ENCODE measurements at places on chromosomes 6 and 20.

- no peak overlapping the region for H3K4me3 ChIP-seq
- H3K27me3 ChIP-seq, result no peaks in the 10 kb centered on the region
- no peak for DNase-seq
- no peak overlapping the region for H3K27ac ChIP-seq
- peaks cover 11% of the 10 kb centered on the region for H3K4me1 ChIP-seq
Observed at GRCh38 chr20:56428410-56428809, 16.4 kb downstream of the CASS4 start.

GRCh38 chr6:84508981-84509380 is 255.4 kb downstream of the TBX18 start:
- no peak overlapping the region for H3K4me3 ChIP-seq
- no peak for DNase-seq
- H3K27me3 ChIP-seq, result no peaks in the 10 kb centered on the region
- no peaks in the 10 kb centered on the region for H3K36me3 ChIP-seq
- H3K4me1 ChIP-seq, result no peaks in the 10 kb centered on the region

DNA sequence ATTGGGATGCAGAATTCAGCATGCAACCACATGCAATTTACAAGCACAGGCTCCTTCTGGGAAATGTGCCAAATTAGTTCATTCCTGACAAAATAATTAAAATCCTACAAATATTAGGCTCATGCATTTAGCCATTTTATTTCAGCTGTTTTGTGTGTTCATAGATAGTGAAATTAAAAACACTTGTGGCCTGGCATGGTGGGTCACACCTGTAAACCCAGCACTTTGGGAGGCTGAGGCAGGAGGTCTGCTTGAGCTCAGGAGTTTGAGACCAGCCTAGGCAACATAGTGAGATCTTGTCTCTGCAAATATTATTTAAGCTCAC is 92.4 kb upstream of the SHLD1 start:
- no peak overlapping the region for H3K4me3 ChIP-seq
- H3K27ac ChIP-seq, result peak overlapping the region; percentile 61
- no peak for DNase-seq

GRCh38 chr20:49631061-49631716 is 63.3 kb upstream of the PTGIS start:
- H3K4me1 ChIP-seq, result peaks cover 20% of the 10 kb centered on the region
- H3K4me3 ChIP-seq, result no peak overlapping the region
- DNase-seq, result no peak
- H3K27me3 ChIP-seq, result no peaks in the 10 kb centered on the region
- peaks cover 38% of the 10 kb centered on the region for H3K36me3 ChIP-seq

DNA sequence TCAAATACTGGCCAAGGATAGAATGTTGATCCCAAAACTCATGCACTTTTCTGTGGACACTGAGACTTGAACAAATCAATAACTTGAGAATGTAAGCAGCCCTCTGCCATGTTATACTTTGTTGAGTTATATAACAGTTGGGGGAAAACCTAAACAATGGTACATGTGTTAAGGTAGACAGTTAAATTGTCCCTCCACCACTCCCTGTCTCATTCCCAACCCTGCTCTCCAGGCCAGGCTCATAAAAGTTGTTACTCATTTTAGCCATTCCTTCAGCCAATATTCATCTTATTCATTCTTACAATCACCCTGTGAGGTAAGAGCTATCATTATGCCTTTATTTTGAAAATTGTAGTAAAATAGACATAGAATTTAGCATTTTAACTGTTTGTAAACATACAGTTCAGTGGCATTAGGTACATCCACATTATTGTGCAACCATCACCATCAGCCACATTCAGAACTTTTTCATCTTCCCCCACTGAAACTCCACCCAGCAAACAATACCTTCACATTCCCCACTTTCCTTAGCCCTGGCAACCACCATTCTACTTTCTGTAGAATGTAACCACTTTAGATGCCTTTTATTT is 38.2 kb upstream of the IER3 start:
- H3K36me3 ChIP-seq, result peaks cover 35% of the 10 kb centered on the region
- H3K27ac ChIP-seq, result peak overlapping the region; percentile 97
- peak overlapping the region; percentile 45 for H3K4me3 ChIP-seq
- H3K27me3 ChIP-seq, result no peaks in the 10 kb centered on the region

GRCh38 chr6:21033084-21033483 is 498.8 kb downstream of the CDKAL1 start:
- H3K27ac ChIP-seq, result peak overlapping the region; percentile 5
- H3K36me3 ChIP-seq, result no peaks in the 10 kb centered on the region
- H3K27me3 ChIP-seq, result no peaks in the 10 kb centered on the region
- H3K4me3 ChIP-seq, result no peak overlapping the region
- peaks cover 17% of the 10 kb centered on the region for H3K4me1 ChIP-seq
- no peak for DNase-seq

DNA sequence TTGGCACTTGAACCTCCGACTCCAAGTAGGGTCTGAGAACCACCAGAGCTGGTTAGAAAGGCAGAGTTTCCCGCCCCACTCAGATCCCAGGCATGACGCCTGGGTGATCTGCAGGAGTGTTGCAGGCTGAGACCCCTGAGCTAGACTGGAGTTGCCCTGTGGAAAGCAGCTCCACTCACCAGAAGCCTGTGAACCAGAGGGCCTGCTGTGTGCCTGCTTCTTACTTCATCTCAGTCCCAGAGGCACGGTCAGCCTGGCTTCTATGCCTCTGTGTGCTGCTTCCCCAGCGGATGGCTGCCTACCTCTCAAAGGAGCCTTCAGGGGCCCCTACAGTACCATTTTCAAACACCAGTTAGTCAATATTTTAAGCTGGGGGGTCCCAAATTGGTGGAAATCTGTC is 15.6 kb upstream of the CCN6 start:
- H3K27me3 ChIP-seq, result peaks cover 14% of the 10 kb centered on the region
- no peaks in the 10 kb centered on the region for H3K4me1 ChIP-seq
- H3K36me3 ChIP-seq, result peaks cover 7% of the 10 kb centered on the region
- DNase-seq, result no peak
- no peak overlapping the region for H3K27ac ChIP-seq

DNA sequence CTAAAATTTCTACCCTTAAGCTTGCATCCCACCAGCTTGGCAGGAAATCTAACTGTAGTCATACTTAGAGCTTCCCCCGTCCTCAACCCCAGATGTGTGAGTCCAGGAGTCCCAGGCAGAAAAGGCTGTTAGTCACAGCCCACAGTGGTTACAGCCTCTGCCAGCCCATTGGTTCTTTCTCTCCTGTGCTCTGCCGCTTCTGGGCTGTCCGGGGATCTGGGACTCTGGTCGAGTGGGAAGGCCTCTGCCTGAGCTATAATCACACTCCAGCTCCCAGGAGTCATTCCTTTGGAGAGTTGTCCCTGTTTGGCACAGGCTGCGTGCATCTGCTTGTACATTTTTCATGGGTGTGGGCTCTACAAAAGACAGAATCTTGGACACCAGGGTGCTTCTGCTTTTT is 45.6 kb upstream of the FYN start:
- H3K36me3 ChIP-seq, result no peaks in the 10 kb centered on the region
- no peaks in the 10 kb centered on the region for H3K27me3 ChIP-seq
- no peak overlapping the region for H3K27ac ChIP-seq

GRCh38 chr6:108707328-108707976 is 140.8 kb upstream of the ARMC2 start:
- DNase-seq, result peak; percentile 38
- peaks cover 3% of the 10 kb centered on the region for H3K36me3 ChIP-seq
- peaks cover 19% of the 10 kb centered on the region for H3K4me1 ChIP-seq
- no peak overlapping the region for H3K4me3 ChIP-seq
- peak overlapping the region; percentile 28 for H3K27ac ChIP-seq

DNA sequence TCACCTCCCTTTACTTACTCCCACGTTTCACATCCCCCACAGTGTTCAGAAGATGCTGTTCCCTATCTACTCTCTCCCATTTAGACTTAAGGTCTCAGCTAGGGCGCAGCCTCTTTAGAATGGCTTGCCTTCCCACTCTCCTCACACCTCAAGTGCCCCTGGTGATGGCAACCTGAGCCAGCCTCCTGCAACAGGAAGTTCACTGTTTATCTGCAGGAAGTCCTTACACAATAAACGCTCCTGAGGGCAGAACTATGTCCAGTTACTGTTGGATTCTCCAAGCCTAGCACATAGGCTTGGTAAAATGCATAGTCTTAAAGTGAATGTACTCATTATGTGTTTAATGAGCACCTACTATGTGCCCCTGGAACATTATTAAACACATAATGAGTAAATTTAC is 21.9 kb upstream of the RAB22A start:
- no peaks in the 10 kb centered on the region for H3K27me3 ChIP-seq
- H3K4me3 ChIP-seq, result no peak overlapping the region
- H3K4me1 ChIP-seq, result no peaks in the 10 kb centered on the region
- H3K36me3 ChIP-seq, result no peaks in the 10 kb centered on the region
- no peak overlapping the region for H3K27ac ChIP-seq

GRCh38 chr20:59207742-59208357 is 44.2 kb downstream of the ZNF831 start:
- no peaks in the 10 kb centered on the region for H3K4me1 ChIP-seq
- H3K27me3 ChIP-seq, result peaks cover 95% of the 10 kb centered on the region
- no peak overlapping the region for H3K27ac ChIP-seq

DNA sequence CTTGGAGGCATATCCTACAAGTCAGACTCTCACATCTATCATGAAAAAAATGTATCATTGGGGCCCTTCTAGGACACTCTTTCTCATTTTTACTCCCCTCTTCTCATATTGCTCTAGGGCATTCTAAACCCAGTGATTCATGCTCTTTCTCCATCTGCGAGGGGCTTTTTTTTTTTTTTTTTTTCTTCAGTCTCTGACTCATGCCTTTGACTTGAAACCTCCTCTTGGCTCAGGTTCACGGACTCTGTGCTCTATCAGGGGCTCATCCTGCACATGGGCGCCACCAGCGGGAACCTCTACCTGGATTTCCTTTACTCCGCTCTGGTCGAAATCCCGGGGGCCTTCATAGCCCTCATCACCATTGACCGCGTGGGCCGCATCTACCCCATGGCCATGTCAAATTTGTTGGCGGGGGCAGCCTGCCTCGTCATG is 17.8 kb downstream of the SLC22A1 start:
- no peak for DNase-seq
- no peak overlapping the region for H3K4me3 ChIP-seq
- H3K27ac ChIP-seq, result no peak overlapping the region
- peaks cover 9% of the 10 kb centered on the region for H3K36me3 ChIP-seq
- H3K27me3 ChIP-seq, result no peaks in the 10 kb centered on the region
- peaks cover 24% of the 10 kb centered on the region for H3K4me1 ChIP-seq

GRCh38 chr20:53839423-53840176 is 230.8 kb downstream of the BCAS1 start:
- H3K36me3 ChIP-seq, result no peaks in the 10 kb centered on the region
- DNase-seq, result no peak
- H3K27ac ChIP-seq, result no peak overlapping the region
- no peaks in the 10 kb centered on the region for H3K27me3 ChIP-seq
- no peak overlapping the region for H3K4me3 ChIP-seq
- H3K4me1 ChIP-seq, result peaks cover 33% of the 10 kb centered on the region

DNA sequence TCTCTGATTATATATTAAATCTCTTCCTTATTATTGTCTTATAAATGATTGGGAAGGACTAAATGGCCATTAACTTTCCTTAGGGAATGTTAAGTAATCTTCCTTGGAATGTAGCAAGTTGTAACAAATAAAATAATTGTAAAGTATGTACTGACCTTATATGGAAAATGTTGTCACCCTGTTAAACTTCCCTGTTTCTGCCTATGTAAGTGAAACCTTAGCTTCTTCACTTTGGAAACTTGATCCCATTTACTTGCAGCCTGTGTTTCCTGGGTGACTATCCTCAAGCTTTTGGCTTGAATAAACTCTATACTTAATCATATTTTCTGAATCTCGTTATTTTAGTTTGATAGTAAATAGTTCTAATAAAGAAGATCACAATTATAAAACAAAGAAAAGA is 519.5 kb upstream of the PTCHD4 start:
- H3K27ac ChIP-seq, result no peak overlapping the region
- DNase-seq, result no peak
- no peak overlapping the region for H3K4me3 ChIP-seq
- H3K36me3 ChIP-seq, result no peaks in the 10 kb centered on the region
- H3K27me3 ChIP-seq, result no peaks in the 10 kb centered on the region

GRCh38 chr6:63676412-63677114 is 41.0 kb downstream of the PHF3 start:
- no peaks in the 10 kb centered on the region for H3K27me3 ChIP-seq
- H3K4me3 ChIP-seq, result no peak overlapping the region
- no peak for DNase-seq
- peaks cover 9% of the 10 kb centered on the region for H3K4me1 ChIP-seq

- DNase-seq, result no peak
- no peaks in the 10 kb centered on the region for H3K27me3 ChIP-seq
- no peak overlapping the region for H3K4me3 ChIP-seq
- H3K27ac ChIP-seq, result no peak overlapping the region
- H3K4me1 ChIP-seq, result no peaks in the 10 kb centered on the region
Observed at GRCh38 chr6:161348628-161348994, 74.8 kb upstream of the AGPAT4 start.

DNA sequence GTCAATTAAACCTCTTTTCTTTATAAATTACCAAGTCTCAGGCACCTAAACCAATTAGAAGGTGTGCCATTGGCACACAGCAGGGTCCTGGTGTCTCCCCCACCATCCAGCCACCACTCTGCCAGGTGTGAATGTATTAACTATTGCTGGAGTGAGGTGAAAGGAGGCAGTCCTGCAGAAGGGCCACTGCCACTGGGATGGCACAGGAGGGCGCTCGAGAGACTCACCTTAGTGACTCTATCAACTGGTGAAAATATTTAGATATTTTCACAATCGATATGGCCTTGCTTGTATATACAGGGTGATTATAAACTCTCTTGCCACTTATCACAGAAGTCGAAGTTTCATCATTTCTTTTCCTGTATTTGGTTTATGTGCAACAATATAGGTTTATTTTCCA is 145.6 kb upstream of the ESR1 start:
- H3K4me1 ChIP-seq, result no peaks in the 10 kb centered on the region
- no peaks in the 10 kb centered on the region for H3K36me3 ChIP-seq
- H3K27ac ChIP-seq, result no peak overlapping the region
- no peak for DNase-seq
- H3K4me3 ChIP-seq, result no peak overlapping the region
- no peaks in the 10 kb centered on the region for H3K27me3 ChIP-seq

- H3K4me3 ChIP-seq, result no peak overlapping the region
- no peaks in the 10 kb centered on the region for H3K4me1 ChIP-seq
- no peaks in the 10 kb centered on the region for H3K36me3 ChIP-seq
- H3K27me3 ChIP-seq, result peaks cover 46% of the 10 kb centered on the region
- no peak overlapping the region for H3K27ac ChIP-seq
Observed at GRCh38 chr6:125325586-125325985, 23.8 kb upstream of the HDDC2 start.

DNA sequence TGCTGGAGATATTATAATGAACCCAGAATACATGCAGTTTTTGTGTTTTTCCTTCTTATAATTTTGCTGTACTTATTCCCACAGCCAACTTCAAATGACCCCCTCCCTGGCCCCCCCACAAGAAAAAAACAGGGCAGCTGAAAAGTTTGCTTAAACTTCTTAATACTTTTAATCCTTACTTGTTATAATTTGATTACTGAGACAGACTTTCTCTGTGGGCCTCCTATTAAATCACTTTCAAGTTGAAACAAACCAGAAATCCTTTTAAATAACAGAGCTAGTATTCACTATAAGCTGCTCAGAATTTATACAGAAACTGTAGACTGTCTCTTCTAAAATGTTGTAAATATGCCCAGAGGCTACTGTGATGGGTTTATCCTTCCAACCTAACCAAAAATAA is 106.3 kb downstream of the CENPW start:
- no peak overlapping the region for H3K4me3 ChIP-seq
- DNase-seq, result no peak
- H3K27ac ChIP-seq, result no peak overlapping the region
- no peaks in the 10 kb centered on the region for H3K27me3 ChIP-seq
- H3K4me1 ChIP-seq, result no peaks in the 10 kb centered on the region

- no peaks in the 10 kb centered on the region for H3K36me3 ChIP-seq
- peak overlapping the region; percentile 88 for H3K27ac ChIP-seq
- no peak overlapping the region for H3K4me3 ChIP-seq
- no peak for DNase-seq
- no peaks in the 10 kb centered on the region for H3K27me3 ChIP-seq
Observed at GRCh38 chr20:23156170-23156841, 70.2 kb upstream of the CD93 start.
